NCI-H226 (cell line): ENCODE measurements at places on chromosomes 6 and 20.
A peak's percentile ranks its signal among the peaks of the same experiment; 100 is the strongest.

GRCh38 chr6:73308712-73309534, 45.2 kb downstream of the DPPA5 start:
- peak; percentile 24 for DNase-seq

DNA sequence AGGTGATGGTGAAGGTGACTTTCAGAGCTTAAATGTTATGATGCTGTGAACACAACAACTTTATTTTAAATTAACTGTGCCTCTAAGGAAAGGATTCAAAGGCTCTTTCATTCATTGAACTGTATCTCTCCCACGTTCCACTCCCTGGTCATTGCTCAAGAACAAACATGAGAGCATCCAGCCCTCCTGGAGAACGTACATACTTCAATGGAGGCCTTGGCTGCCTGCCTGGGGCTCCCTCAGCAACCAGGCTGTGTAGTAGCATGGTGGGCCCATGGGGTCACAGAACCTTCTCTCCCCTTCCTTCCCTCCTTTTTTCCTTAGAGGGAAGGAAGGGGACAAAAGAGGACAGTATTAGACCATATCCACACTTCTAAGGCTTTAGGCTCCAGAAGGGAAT, 234.3 kb downstream of the CDC5L start:
- DNase-seq: peak; percentile 27

GRCh38 chr20:62891111-62891510, 29.5 kb upstream of the TCFL5 start:
- DNase-seq: no peak

DNA sequence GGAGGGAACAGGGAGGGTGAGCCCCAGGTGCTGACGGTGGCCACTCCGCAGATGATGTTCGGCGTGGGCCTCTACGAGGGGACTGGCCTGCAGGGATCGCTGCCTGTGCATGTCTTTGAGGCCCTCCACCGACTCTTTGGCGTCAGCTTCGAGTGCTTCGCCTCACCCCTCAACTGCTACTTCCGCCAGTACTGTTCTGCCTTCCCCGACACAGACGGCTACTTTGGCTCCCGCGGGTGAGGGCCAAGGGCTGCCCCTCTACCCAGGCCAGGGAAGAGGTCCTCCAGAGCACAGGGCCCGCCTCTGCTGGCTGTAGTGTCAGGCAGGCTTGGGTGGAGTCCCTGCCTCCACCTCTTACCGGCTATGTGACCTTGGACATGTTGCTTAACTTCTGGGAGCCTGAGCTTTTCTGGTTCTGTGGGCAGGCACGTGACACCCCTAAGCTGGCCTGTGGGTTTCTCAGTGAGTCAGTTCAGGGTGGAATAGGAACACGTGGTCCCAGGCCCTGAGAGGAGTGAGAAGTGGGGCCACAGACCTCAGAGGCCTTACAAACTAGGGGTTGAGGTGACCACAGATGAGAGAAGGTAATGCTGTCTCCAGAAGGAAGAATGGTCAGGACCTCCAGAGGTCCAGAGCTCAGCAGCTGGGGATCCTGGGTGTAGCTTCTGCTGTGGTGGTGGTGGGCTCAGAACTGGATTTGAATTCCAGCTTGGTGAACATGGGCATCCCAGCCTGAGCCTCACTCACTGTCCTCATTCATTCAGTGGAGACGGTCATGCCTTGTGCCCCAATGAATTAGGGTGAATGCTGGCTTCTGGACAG, 11.9 kb downstream of the PCIF1 start:
- DNase-seq: no peak

DNA sequence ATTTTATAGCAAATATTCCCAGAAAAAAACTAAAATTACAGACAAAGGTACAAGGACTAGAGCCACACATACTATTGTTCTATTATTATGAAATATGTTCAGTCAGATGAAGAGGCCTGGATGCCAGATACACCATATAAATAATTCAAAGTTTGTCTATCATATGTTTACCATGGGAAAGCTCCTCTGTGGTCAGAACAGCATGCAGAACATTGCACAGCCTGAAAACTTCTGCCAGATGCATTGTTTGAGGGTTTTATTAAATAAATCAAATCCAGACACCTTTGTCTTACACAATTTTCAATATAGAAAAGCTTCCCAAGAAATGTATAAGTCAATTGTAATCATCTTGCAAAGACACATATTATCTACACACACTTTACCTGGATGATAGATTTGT, 35.0 kb upstream of the COL21A1 start:
- no peak for DNase-seq

- no peak for DNase-seq
These were observed 180.1 kb upstream of the ARID1B start for GRCh38 chr6:156597095-156597494.

DNA sequence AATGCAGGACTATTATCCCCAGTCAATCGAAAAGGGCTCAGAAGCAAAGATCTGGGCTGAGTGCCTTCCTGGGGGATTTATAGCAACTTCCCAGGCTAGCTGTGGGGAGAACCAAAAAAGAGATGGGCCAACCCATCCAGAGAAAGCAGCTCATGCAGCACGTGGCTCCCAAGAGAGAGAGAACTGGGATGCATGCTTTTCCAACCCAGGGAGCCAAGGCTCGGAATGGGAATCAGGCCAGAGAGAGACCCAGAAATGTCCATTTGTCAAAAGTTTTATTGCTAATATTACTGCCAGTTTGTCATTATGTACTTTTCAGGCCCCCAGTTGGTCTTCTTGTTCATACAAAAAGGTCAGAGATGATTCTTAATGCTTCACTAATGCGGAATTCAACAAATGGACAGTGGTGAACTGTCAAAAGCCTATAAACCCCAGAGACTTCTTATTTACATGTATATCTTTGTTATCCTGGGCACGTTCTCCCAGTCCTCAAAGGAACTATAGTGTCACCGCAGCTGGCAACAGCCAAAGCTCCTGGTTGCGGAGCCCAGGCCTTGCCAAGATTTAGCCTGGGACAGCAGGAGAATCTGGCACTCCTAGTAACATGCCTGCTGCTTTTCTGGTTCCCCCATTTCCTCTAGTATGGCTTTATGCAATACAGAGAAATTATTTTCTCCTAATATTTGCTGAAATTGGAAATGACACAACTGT, 139.1 kb upstream of the POU3F2 start:
- no peak for DNase-seq

DNA sequence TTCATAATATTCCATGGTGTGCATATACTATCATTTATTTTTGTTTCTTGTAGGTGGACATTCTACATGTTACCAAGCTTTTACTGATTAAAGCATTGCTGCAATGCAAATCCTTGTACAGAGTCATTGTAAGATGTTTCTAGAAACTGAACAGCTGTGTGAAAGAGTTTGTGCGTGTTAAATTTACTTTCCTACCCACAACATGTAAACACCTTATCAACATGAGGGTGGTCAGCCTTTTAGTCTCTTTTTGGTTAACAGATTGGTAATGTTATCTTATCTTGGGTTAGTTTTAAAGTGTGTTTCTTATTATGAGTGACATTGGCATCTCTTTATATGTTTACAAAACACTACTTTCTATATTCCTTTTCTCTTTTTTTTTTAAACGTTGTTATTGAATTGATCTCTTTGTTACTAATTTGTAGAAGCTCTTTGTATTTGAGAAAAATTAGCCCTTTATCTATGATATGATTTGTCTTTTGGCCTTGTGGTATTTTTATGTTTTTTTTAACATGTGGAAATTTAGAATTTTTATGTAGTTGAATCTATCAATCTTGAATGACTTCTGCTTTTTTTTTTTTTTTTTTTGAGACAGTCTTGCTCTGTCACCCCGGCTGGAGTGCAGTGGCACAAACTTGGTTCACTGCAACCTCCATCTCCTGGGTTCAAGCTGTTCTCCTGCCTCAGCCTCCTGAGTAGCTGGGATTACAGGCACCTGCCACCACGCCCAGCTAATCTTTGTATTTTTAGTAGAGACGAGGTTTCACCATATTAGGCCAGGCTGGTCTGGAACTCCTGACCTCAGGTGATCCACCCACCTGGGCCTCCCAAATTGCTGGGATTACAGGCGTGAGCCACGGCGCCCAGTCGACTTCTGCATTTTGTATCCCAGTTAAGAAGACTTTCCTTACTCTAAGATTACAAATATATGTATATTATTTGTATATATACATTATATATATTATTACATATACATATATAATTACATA, 112.1 kb downstream of the TCP11 start:
- DNase-seq: no peak

DNA sequence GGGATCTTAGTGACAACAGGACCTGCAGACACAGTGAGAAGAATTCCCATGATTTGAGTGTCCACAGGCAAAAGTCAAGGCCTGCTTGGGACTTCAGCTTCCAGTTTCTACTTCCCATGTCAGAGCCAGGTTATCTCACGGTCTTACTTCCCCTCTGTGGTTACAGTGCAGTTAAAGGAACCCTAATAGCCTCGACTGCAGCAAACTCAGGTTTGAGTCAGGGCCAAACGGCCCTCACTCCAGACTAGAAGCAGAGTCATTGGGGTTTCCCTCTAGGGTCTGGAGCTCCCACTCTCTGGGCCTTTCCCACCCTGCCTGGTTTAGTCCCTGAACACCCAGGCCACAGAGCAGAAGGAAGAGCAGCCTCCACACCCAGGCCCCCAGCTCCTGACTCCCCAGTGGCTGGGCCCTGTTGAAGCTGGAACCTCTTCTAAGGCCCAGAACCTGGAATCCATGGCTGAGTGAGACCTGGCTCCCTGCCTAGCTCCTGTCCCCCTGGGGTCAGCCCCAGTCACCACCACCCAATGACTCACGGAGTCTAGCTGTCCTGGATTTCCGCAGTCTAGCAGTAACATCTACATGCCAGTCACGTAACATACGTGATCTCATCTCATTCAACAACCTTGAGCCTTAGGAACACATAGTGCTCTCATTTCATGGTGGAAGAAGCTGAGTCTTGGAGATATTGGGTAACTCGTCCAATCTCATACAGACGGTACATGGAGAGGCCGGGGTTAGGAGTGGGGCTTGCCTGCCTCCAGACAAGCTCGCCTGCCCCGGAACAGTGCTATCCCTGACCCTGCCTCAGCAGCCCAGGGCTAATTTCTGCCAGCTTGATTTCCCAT, 9.2 kb upstream of the GHRH start:
- no peak for DNase-seq
